ENCODE measurements at places on chromosomes 11 and 22. TPM values are rescaled to one million over a fixed set of nuclear protein-coding genes. Genes with fewer than 3 reads are reported as not detected.

The OR4A16 gene
- total RNA-seq = not detected

The NFAM1 gene
- not detected for total RNA-seq

DNA sequence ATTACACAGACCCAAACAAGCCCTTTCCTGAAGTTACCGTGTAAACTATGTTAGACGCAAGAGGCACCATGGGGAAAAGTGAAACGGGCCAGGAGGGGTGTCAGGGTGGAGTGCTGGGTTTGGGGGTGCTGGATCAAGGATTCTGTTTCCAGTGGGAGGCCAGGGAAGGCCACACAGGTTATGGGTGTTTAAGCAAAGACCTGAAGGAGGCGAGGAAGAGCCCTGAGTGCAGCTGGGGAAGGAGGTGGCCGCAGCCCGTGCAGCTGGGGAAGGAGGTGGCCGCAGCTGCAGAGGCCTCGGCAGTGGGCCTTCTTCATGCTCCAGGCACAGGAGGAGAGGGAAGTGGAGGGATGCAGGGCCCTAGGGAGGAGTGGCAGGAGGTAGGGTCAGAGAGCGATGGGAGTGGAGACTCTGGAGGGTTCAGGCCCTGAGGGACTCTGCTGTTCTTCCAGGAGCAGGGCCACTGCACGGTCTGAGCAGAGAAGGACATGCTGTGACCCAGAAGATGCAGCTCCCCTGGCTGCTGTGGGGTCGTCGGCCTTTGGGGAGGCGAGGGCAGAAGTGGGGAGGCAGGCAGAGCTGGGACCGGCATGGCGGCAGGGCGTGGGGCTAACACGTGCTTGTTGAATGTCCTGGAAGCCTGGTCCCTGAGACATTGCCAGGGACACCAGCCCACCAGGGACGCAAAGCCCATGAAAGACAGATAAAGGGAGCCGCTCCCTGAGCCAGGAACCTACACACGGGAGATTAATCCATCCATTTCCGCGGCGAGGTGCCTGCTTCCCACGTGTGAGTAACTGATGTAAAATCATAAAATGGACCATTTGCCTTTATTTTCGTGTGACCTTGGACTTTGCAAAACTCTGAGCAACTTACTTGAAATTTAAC, 1049.1 kb downstream of the BRD1 start:
- no peak overlapping the region for H3K27ac ChIP-seq
- no peaks in the 10 kb centered on the region for H3K36me3 ChIP-seq
- H3K27me3 ChIP-seq = peaks cover 74% of the 10 kb centered on the region
- no peaks in the 10 kb centered on the region for H3K4me1 ChIP-seq

DNA sequence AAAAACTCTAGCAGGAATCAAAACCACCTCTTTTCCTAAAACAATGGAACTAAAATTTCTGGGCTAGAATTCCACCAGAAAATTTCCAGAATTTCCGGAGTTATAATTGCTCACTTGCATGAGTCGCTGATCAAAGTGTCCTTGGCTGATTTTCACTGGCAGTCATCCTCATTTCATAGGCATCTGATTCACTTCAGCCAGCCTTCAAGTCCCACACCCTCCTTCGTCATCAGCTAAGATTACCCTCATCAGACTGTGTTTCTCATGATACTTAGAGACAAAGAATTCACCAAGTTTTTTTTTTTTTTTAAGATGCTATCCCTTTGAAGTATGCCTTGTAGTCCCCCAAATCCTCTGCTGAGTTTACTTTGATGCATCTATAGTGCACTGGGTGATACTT, 71.5 kb upstream of the RAB38 start:
- no peak for DNase-seq
- no peak overlapping the region for H3K4me3 ChIP-seq
- H3K27ac ChIP-seq = no peak overlapping the region
- no peaks in the 10 kb centered on the region for H3K4me1 ChIP-seq

GRCh38 chr22:22022255-22022840, 39.8 kb upstream of the TOP3B start:
- no peaks in the 10 kb centered on the region for H3K4me1 ChIP-seq
- no peak overlapping the region for H3K27ac ChIP-seq
- DNase-seq = no peak
- H3K27me3 ChIP-seq = peaks cover 7% of the 10 kb centered on the region

DNA sequence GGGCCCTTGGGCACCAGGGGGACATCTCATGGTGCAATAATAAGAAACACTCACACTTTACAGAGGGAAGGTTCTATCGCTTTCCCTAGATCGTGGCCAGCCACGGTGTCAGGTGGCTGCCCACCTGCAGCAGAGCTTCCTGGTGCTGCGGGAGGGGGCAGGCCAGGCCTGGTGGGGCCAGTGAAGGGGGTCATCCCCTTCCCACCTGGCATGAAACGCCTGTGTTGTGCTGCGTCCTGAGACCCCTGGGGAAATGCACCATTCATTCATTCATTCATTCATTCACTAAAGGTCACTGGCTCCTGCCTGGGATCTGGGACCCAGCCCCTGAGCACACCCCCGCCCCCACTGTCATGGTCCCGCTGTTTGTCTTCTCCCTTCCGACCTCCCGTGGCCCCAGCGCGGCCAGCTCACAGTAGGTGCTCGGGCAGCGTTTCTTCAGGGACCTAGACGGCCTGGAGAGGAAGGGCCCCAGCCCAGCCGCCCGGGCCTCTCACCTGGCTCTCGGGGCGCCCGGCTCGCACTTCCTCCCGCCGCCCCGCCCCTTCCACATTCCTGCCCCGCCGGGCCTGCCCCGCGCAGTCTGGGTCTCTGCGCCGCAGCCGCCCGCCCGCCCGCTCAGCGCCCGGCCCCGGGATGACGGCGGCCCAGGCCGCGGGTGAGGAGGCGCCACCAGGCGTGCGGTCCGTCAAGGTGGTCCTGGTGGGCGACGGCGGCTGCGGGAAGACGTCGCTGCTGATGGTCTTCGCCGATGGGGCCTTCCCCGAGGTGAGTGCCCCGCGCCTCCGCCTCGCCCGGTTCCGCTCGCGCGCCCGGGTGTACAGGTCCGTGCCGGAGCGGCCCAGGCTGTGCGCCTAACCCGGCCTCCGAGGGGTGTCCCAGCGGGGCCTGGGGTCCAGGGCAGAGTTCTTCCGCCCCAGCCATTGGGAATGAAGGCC, at the start of gene RHOD:
Gene RHOD, plus strand, starts transcription at position 581 of the 938 bp plus-strand sequence. Its CDS starts 56 bp downstream, at position 637.
- H3K36me3 ChIP-seq = no peaks in the 10 kb centered on the region
- H3K27ac ChIP-seq = peak within 1 kb of the TSS; percentile 74
- H3K4me3 ChIP-seq = peak within 1 kb of the TSS; percentile 82
- H3K27me3 ChIP-seq = no peaks in the 10 kb centered on the region

DNA sequence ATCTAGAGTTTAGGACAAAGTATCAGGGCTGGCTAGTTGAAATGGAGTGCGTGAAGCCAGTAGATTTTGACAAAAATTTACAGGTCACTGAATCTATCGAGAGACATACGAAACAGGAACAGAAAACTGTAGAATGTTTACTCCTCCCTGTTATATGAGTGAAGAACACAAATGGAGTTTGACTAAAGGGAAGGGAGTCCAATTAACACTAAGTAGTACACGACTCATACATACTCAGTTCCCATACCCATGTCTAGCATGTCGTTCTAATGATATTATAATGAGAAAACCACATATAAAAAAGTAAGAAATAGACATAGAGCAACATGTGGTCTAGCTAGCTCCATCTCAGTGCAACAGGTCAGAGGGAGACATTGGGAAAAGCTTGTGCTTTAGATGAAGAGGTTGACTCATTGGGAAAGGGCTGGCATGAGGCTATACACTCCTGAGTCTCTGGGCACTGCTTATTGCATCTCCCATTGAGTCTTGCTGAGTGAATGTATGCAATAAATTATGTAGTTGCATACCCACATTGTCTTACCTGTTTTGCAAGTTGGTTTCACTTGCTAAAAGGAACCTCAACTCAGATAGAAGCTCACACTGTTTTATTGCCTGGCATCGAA, 43.5 kb downstream of the CD44 start:
- peaks cover 51% of the 10 kb centered on the region for H3K4me1 ChIP-seq
- H3K4me3 ChIP-seq = no peak overlapping the region
- H3K27ac ChIP-seq = peak overlapping the region; percentile 53

DNA sequence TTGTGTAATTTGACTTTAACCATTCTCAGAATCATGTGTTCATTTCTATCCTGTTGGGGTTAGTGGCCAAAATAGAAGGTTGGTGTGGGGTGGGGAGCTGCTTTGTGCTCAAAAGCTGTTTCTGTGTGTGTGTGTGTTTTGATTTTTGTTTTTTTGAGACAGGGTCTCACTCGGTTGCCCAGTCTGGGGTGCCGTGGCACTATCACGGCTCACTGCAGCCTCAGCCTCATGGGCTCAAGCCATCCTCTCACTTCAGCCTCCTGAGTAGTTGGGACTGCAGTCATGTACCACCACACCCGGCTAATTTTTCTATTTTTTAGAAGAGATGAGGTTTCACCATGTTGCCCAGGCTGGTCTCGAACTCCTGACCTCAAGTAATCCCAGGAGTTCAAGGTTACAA, 18.1 kb upstream of the AIFM3 start:
- no peaks in the 10 kb centered on the region for H3K4me1 ChIP-seq
- no peaks in the 10 kb centered on the region for H3K27me3 ChIP-seq
- no peak overlapping the region for H3K4me3 ChIP-seq
- no peaks in the 10 kb centered on the region for H3K36me3 ChIP-seq
- DNase-seq = no peak

DNA sequence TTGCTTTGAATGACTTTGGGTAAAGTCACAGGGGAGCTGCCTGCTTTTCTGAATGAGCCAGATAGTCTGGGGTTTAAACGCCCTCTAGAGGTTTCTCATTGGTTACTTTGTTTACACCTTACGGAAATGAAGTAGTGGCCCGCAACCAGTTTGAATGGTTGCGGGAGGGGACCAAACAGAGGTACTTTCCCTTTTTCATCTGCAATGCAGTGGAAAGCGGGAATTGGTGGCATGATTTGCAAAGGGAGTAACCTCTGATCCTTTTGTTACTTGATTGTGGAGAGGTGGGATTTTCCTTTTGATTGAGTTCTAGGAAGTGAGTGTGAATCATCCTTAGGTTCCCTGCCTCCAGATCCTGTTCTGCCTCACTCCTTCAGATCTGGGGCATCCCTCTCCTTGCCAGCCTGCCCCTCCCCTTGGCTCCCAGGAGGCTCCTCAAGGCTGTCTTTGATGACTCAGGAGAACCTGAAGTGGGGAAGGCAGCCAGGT, 15.9 kb upstream of the GLYATL1 start:
- H3K4me1 ChIP-seq = no peaks in the 10 kb centered on the region
- H3K36me3 ChIP-seq = no peaks in the 10 kb centered on the region
- H3K4me3 ChIP-seq = no peak overlapping the region
- peak; percentile 42 for DNase-seq
- no peak overlapping the region for H3K27ac ChIP-seq

GRCh38 chr22:37808294-37808657, 542 bp downstream of the GCAT start:
- H3K4me3 ChIP-seq = peak overlapping the region; percentile 100
- H3K4me1 ChIP-seq = peaks cover 12% of the 10 kb centered on the region
- DNase-seq = no peak
- no peaks in the 10 kb centered on the region for H3K27me3 ChIP-seq
- no peak overlapping the region for H3K27ac ChIP-seq
